RWPE2 (cell line): ENCODE measurements at places on chromosomes 7 and 10.

GRCh38 chr10:52778511-52779392 lies 6.2 kb upstream of the MBL2 start:
- DNase-seq = no peak

GRCh38 chr7:106335814-106336213 lies 51.0 kb upstream of the NAMPT start:
- no peak for DNase-seq

- DNase-seq = no peak
Observed at GRCh38 chr10:92076722-92077121, 153.2 kb downstream of the BTAF1 start.

DNA sequence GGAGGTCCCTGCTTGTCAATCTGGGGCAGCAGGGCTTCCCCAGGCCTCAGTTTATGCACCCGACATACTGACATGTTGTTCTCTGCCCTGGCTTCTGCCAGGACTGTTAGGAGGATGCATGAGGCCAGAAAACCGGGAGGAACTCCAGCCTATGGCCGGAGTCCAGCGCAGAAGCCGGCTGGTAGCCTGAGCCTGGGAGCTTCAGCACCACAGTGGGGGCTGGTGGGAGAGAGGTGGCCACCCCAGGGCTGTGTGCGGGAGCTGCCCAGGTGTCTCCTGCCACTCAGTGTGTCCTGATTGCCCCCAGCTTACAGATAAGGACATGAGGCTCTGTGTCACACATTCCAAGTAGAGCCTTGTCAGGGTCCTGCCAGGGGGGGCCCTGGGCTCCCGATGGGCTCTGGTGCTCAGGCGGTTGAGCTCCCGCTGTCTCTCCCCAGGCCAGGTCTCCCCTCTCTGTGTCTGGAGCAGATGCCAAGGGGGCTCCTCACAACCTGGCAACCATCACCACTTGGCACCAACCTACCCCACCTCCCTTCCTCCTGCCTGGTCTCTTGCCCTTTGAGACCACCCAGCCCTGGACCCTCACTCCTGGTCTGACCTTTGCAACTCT lies 32.3 kb downstream of the PPIF start:
- peak; percentile 31 for DNase-seq

DNA sequence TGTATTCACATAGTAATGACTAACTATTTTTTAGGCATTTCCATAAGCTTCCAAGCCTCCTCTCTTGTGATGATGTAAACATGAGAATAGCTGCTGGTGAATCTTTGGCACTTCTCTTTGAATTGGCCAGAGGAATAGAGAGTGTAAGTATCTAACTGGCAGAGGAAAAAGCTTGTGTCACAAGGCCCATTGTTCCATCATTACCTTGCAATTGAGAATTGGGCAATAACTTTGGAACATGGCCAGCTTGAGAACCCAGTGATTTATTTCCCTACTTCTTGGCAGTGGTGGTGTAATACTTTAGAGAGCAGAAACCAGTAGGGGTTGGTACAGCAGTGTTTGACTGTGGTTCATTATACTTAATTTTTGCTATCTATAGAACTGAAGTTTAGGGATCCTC lies 12.0 kb downstream of the IFRD1 start:
- no peak for DNase-seq

DNA sequence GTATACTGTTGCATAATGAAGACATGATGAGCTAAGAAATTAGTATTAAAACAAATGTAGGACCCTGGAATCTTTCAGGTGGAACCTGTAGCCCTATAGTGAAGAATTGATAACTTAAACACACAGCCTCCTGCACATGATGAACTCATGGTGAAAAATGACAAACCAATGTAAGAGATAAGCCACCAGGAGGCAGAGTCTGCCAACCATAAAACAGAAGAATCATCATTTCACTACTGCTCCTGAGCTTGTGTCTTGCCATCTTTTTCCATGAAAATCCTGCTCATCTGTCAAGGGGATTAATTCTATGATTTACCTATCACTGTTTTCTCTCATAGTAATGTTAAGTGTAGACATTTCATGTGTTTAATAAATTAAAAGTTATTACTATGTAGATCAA lies 363.9 kb downstream of the MALRD1 start:
- no peak for DNase-seq

GRCh38 chr10:11823122-11823988 lies at the start of gene PROSER2:
PROSER2 (plus strand) TSS chr10:11823356; CDS start chr10:11852078, 28,722 bp downstream.
- no peak for DNase-seq

- no peak for DNase-seq
Observed at GRCh38 chr7:24980534-24981170, 674 bp upstream of the OSBPL3 start.

DNA sequence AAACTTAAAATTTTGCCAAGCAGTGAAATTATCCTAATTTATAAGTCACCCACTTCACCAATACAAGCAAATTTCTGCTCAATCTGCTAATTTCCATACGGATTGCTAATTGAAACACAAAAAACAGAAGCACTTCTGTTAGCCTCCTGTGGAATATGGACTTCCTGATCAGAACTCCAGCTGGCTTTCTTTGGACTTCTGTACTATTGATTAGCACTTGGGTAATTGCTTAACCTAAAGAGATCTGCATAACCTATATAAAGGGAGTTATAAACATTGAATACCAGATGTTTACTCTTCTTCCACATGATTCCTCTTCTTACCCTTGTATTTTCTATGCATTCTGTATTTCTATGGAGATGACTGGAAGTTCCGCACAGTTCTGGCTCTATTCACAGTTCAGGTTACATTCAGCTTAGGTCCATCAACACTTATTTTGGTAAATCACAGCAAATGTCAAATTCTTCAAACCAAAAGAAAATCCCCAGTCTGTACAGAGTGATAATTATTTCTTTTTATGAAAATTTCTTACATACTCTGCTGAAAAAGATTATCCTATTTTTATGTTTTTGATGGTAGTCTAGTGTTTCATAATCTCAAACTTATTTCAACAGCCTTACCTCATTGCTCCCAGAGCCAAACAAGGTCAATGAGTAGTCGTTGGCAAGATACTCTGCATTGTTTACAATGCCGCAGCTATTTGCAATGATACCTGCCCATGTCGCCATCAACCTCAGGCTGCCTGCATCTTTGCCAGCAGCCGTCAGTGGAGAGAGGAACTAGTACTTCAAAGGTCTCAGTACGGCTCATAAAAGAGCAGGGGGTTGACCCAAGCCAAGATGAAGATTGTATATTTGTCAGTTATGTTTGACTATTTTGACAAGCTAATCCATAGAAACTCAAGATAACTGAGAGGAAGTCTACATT lies 225.6 kb downstream of the AHR start:
- peak; percentile 64 for DNase-seq

DNA sequence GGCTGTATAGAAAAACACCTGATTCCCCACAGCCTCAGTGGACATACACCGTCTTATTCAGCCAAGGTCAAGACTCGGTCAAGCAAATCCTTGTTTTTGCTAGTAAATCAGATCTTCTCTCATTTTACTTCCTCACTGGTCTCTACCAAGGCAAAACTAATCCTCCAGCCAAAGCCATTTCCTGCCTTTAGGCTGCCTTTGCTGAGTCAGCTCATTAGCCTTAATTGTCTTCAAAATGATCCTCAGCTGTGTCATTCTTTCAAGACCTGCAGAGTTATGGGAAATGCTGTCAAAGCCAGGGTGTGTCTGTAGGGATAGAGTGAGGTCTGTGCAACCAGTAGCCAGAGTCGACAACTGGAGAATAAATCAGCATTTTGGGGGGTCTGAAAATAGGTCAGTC lies 107.2 kb upstream of the FAM180A start:
- no peak for DNase-seq

- no peak for DNase-seq
Observed at GRCh38 chr7:23027261-23027660, 13.3 kb upstream of the HYCC1 start.

DNA sequence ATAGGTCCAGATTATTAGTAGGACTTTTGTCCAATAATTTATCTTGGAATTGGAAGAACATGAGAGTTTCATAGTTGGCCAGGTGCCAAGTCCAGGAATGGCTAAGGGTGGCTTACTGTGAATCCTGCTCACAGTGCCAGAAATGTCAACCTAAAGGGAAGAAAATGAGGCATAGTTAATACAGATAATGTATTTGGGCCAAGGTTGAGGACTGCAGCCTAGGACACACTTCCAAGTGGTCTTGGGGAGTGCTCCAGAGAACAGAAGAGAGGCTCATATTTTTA lies 78.2 kb downstream of the MAPK8 start:
- DNase-seq = no peak

DNA sequence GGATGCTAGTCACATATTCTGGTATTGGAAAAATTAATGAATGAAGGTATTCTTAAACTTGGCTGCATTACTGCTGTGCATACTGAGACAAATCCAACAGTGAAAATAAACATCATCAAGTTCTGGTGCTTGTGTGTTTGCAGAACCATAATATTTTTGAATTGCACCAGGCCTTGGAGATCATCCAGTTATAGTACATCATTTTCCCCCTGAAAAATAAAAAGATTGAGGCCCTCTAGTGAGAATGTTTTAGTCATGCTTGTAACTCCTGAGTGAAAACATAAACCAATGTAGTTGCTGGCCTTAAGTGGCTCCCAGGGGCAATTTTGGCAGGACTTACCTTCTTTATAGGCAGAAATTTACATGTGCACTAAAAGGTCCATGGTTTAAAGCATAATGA lies 218.8 kb upstream of the TMEM229A start:
- DNase-seq = no peak

- DNase-seq = no peak
Observed at GRCh38 chr7:99380032-99380822, 5.7 kb downstream of the ARPC1B start.

GRCh38 chr7:34825221-34825620 lies 167.2 kb downstream of the NPSR1 start:
- no peak for DNase-seq

DNA sequence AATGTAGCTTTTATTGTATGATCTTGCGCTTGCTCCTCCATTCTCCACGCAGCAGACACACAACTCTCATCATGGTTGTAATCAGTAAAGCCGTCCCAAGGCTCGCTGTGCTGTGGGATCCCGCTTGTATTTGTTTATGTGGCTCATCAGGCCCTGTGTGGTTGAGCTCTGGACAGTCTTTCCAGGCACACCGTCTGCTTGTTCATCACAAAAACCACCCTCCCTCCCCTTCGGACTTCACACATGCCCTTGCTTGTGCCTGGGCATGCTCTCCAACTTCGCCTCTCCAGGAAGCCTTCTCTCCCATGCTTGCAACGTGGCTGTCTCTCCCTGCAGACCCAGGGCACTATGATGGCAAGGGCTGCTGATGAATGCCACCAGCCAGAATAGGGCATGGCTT lies 62.4 kb downstream of the HK1 start:
- peak; percentile 77 for DNase-seq

- no peak for DNase-seq
Observed at GRCh38 chr7:4702961-4703512, 20.9 kb downstream of the FOXK1 start.

- DNase-seq = no peak
Observed at GRCh38 chr10:3059974-3060373, 7.4 kb upstream of the PFKP start.

GRCh38 chr7:79515358-79515757 lies 61.9 kb upstream of the MAGI2 start:
- no peak for DNase-seq

GRCh38 chr10:34045571-34046190 lies 711.2 kb upstream of the NRP1 start:
- DNase-seq = no peak

DNA sequence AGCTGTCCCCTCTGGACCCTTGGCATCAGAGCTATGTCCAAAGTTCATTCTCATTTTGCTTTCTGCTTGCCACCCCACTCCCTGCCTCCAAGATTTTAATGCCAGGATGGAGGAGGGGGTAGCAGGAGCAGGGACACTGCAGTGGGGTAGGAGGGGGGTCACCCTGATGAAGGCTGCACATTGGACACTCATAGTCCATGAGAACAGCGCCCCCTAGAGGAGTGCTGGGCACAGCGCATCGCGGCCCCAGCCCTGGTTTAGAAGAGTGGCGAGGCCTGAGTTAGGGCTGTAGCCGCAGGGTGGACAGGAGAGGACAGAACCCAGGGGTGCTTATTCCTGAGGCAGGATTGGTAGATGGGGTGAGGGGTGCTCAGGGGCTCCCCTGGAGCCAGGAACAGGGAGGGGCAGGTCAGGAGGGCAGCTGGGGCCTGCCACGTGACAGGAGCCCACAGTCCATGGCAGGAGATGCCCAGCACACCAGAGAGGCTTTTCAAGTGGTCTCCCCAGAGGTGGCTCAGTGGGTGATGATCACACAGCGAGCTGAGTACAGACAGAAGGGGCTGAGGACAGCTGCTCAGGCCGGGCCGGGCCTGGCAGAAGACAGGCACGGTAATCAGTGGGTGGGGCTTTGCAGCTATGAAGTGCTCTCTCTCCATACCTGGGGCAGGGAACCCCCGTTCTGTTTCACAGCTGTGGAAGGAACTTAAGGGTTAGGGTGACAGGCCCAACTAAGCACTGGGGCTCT lies 71.4 kb downstream of the NEURL1 start:
- DNase-seq = no peak

DNA sequence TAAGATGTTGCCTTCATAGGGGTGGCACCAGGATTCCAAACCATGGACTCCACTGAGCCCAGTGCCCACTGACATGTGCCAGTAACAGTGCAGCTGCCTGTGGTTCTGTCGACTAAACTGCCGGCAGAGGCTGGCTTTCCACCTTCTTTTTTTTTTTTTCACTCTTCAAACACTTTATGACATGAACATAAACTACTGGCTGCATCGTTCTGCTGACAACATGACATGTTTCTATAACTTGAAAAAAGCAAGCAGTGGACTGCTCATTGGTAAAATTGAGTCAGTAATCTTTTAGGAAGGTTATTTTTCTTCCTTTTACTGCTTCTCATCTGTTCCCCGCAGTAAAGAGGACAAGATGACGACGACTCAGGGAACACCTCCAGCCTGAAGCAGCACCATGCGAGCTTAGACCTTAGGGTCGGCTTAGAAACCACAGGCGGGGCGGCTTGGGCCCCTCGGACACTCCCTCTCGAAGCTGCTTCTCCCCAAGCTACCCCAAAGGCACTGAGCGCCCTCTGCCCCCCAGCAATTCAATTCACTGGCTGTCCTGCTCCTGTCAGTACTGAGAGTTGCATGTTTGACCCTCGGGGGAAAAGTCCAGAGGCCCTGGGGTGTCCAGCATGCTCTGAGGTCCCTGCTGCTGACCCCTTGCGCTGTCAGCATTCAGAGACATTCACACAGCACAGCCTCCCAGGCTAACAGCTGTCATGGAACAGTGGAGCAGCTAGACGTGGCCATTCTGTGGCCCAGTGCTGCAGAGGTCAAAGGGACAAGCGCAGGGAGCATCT lies 112.5 kb downstream of the EGFR start:
- DNase-seq = no peak

GRCh38 chr10:14889318-14889717 lies 10.7 kb downstream of the SUV39H2 start:
- no peak for DNase-seq

DNA sequence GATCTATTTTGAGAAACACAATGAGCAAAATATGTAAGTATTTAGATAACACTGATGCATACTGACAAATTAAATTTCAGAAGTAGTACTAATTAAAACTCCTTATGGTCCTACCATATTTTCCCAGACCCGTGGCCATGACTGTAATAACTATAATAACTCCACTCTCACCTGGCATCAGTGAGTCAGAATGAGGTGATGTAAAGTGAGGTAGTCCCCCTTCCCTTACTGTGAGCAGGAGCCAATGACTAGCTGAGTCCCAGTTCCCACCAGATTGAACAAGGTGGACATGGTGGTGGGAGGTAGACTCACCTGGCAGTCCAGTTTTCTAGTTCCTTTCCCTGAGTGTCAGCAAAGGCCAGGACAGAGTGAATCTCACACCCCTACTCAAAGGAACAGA lies 630.5 kb upstream of the IGFBP3 start:
- DNase-seq = no peak

GRCh38 chr10:132670546-132671227 lies 115.3 kb downstream of the NKX6-2 start:
- no peak for DNase-seq

- DNase-seq = no peak
Observed at GRCh38 chr7:74498996-74499834, 45.5 kb downstream of the GTF2IRD1 start.
